Astrocyte of the hippocampus (primary cell): ENCODE measurements at places on chromosomes 4 and X.

DNA sequence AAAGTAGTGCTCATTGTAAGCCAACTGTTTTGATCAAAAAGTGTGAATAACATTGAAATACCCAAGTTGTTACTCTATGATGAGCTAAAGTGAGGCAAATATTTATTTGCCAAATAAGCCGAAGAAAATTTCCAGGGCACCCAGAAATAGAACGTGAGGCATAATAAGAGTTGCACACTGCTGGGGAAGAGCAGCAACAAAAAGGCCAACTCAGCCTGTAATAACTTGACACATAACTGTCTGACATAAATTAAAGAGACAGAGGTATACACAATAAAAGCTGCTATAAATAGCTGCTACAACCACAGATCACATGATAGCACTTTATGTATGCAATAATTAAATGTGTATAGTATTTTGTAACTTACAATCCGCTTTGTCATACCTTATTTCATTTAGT lies 2.0 kb upstream of the ABCB7 start:
- DNase-seq = no peak

DNA sequence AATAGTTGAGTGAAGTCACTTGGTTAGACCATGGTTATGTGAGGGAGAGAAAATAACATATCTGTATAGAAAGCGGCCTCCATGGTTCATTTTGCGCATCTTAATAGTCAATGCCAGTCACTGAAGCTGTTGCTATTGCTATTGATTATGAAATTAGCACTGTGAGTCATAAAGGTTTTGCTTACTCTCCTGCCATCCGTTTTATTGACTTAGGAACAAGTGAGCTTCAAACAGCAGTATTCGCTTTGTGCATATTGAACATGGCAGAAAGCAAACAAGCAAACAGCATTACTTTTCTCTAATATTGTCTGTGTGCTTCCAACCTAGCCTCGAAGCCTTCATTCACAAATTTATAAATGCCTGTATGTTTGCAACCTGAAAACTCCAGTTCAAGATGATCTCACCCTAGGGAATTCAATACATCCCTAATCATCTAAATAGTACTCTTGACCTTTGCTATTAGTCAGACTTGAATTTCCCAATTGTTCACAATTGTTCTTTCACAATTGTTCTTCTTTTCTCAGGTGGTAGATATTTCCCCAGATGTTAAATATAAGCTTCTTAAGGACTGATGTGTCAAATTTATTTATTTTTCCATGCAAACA lies 55.9 kb upstream of the GABRA2 start:
- DNase-seq = no peak

DNA sequence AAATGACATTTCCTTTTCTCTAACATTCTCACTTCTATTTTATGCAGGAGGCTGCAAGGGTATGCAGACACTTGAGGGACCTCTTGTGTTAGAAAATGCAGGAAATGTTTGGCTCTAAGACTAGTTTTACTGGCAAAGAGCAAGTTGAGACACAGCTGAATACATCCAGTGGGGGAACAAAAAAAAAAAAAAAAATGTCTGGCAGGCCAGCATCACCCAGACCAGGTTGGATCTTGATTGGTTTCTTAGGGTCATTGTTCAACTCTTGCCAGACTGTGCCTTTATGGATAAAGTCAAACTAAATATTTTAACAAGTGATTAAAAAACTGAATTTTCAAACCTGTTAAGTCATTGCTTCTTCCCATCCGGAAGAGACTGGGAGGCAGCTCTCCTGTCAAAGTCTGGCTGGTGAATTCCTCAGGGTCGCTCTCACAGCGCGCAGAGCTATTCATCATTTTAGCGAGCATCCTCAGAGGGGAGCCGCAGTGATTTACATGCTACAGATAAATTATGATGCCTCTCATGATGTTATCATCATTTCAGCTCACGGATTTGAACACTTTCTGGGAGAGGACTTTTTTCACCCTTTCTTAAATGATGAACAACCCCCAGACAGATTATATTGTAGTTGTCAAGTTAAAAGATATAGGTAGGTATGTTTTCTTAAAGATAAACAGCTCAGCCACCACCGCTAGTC lies 23.6 kb upstream of the PACRGL start:
- DNase-seq = no peak

GRCh38 chr4:148730766-148731165 lies 288.6 kb upstream of the NR3C2 start:
- DNase-seq = peak; percentile 27

- peak; percentile 39 for DNase-seq
Observed at GRCh38 chr4:46993075-46994006, at the start of gene GABRA4. Gene GABRA4, minus strand, starts transcription at chr4:46993581. Its CDS starts 157 bp downstream, at chr4:46993424.

GRCh38 chr4:101596781-101597552 lies 193.6 kb upstream of the BANK1 start:
- no peak for DNase-seq

- DNase-seq = no peak
Observed at GRCh38 chrX:107559506-107559905, 68.8 kb upstream of the PRPS1 start.
